Fibroblast of lung (primary cell): ENCODE measurements at places on chromosomes 5 and 9.
A peak's percentile ranks its signal among the peaks of the same experiment; 100 is the strongest.

- no peaks in the 10 kb centered on the region for H3K36me3 ChIP-seq
- H3K27me3 ChIP-seq, result no peaks in the 10 kb centered on the region
- no peak overlapping the region for H3K27ac ChIP-seq
These were observed 15.2 kb upstream of the SPIN1 start for GRCh38 chr9:88373045-88373444.

DNA sequence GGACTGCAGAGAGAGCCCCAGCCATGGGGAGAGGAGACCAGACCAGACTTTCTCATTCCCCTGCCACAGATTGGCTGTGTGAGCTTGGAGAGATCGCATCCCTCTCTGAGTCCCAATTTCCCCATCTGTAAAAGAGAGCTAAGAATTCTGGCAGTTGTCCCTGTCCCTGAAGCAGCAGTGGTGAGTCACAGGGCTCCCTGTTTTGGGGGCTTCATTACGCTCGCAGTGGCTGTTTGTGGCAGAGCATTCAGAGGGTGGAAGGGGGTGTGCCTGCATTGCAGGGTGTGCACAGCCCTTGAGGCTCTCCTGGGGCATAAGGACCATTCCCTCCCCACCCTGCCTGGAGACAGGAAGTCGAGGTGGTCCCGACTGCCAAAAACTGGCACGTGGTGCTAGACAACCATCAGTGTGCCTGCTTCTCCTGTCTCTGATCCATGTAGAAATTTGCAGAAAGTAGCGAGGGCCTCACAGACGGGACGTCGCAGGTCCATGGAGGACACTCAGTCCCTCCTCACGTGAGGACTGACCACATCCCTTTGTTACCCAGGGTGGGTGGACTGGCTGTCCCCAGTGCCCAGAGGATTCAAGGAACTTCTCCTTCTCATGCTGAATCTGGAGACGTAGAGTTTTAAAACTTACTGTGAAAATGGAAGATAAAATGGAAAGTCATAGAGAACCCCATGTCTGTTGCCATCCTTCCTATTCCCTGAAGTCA lies 35.3 kb downstream of the HRH2 start:
- no peaks in the 10 kb centered on the region for H3K4me1 ChIP-seq
- no peak overlapping the region for H3K4me3 ChIP-seq
- no peak overlapping the region for H3K27ac ChIP-seq
- no peaks in the 10 kb centered on the region for H3K36me3 ChIP-seq
- no peak for DNase-seq

DNA sequence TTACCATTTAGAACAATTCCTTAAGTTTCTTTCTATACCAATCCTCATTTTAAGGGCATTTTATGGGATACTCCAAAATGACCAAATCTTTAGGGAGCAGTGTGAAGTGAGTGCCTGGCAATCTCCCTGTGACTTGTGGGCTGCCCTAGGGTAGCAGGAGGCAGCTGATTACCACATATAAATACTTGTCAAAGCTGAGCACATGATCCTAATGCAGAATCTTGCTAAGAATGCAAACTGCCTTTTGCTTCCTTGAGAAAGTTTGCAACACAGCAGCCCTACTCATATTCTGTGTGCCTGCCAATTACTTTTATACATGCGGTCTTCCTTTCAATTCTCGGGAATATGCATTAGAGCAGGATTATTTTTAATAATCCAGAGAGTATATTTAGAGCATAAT lies 18.2 kb upstream of the NREP start:
- no peaks in the 10 kb centered on the region for H3K4me1 ChIP-seq
- peak; percentile 78 for DNase-seq
- no peak overlapping the region for H3K27ac ChIP-seq
- no peak overlapping the region for H3K4me3 ChIP-seq
- H3K27me3 ChIP-seq, result no peaks in the 10 kb centered on the region
- H3K36me3 ChIP-seq, result no peaks in the 10 kb centered on the region

DNA sequence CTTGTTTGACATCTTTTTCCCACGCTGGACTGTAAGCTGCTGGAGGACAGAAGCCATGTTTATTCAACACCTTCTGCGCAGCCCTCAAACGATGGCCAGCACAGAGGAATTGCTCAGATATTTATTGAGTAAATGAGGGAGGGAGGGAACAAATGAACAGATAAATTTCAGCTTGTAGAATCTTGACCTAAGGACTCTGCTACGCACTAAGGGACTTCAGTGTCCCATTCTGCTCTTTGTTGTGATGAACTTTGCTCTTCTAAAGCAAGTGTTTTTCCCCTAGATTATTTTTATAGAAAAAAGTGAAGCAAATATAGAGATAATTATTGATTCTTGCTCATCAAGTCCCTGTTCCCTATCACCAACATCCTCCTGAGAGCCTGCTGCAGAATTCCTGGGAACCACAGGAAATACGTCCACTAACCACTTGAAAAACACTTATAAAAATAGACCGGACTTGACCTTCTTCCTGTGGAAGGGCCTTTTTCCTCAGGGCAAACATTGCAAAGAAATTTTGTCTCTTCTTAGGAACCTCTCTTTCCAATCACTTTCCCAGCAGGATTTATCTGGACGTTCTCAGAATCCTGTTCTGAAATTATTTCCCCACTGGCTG lies 54.9 kb downstream of the FGF1 start:
- H3K36me3 ChIP-seq, result no peaks in the 10 kb centered on the region
- H3K4me1 ChIP-seq, result no peaks in the 10 kb centered on the region
- H3K27me3 ChIP-seq, result no peaks in the 10 kb centered on the region
- no peak overlapping the region for H3K27ac ChIP-seq

DNA sequence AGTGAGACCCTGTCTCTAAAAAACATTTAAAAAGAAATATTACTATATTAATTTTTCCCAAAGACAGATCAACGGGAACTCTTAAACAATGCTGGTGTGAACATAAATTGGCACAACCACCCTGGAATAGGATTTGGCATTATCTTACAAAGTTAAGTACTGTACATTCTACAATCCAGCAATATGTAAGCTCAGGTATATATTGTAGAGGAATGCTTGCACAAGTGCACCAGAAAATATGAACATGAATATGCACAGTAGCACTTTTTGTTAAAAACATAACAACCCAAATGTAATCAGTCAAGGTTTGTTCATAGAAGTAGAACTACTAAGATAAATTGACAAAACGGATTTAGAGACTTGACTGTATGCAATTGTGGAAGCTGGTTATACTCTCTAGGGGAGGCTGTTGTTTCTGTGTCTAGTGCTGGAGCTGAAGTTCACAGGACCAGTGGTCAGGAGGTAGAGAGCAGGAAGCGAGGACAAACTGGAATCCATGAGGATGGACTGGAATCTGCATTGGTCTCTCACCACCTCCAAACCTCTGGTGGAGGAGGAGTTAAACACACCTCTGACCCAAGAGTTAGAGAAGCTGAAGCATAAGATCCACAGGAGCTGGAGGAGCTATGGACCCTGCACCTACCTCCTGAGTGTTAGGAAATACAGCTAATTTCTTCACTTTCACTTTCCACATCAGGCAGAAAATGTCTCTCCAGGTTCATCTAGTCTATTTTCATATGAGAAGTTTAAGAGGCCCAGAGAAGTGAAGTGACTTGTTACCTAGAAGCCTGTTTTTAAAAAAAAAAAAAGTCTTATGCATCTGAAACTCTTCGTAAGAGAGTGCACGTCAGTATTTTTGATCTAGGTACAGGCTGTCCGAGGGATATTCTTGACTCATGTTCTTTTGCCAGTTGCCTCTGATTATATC lies 20.3 kb upstream of the RIC1 start:
- no peaks in the 10 kb centered on the region for H3K36me3 ChIP-seq
- no peaks in the 10 kb centered on the region for H3K27me3 ChIP-seq
- no peak overlapping the region for H3K27ac ChIP-seq
- peak; percentile 11 for DNase-seq
- no peaks in the 10 kb centered on the region for H3K4me1 ChIP-seq

- H3K4me3 ChIP-seq, result no peak overlapping the region
- no peak overlapping the region for H3K27ac ChIP-seq
- no peaks in the 10 kb centered on the region for H3K27me3 ChIP-seq
- no peaks in the 10 kb centered on the region for H3K4me1 ChIP-seq
- H3K36me3 ChIP-seq, result no peaks in the 10 kb centered on the region
- no peak for DNase-seq
These were observed 1115.5 kb downstream of the DTWD2 start for GRCh38 chr5:117872798-117873368.

DNA sequence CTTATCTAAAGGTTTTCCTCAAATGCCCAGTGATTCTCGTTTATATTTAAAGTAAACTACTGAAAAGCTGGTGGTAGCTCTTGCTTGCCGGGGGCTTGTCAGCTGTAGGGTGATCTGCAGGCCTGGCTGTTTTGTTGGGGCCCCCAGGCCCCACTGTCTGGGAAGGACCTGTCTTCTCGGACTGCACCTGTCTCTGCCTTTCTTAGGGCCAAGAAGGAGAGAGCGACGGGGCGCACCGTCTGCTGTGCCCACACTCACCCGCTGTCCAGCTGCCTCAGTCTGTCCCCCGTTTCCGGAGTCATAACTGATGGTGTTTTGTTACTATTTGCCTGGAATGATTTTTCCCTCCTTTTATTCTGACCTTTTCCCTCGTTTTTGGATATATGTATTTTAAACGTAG lies 94.1 kb upstream of the CACNA1B start:
- H3K4me3 ChIP-seq, result no peak overlapping the region
- H3K27ac ChIP-seq, result no peak overlapping the region
- peaks cover 25% of the 10 kb centered on the region for H3K36me3 ChIP-seq
- no peak for DNase-seq
- H3K4me1 ChIP-seq, result no peaks in the 10 kb centered on the region

GRCh38 chr9:90770182-90770738 lies 31.4 kb upstream of the SYK start:
- no peaks in the 10 kb centered on the region for H3K27me3 ChIP-seq
- H3K4me3 ChIP-seq, result no peak overlapping the region
- DNase-seq, result no peak
- H3K27ac ChIP-seq, result no peak overlapping the region
- H3K4me1 ChIP-seq, result no peaks in the 10 kb centered on the region

GRCh38 chr5:179313849-179314521 lies 31.3 kb downstream of the ADAMTS2 start:
- H3K4me3 ChIP-seq, result no peak overlapping the region
- peaks cover 3% of the 10 kb centered on the region for H3K36me3 ChIP-seq
- peak overlapping the region; percentile 91 for H3K27ac ChIP-seq
- H3K4me1 ChIP-seq, result peaks cover 12% of the 10 kb centered on the region
- DNase-seq, result peak; percentile 94

DNA sequence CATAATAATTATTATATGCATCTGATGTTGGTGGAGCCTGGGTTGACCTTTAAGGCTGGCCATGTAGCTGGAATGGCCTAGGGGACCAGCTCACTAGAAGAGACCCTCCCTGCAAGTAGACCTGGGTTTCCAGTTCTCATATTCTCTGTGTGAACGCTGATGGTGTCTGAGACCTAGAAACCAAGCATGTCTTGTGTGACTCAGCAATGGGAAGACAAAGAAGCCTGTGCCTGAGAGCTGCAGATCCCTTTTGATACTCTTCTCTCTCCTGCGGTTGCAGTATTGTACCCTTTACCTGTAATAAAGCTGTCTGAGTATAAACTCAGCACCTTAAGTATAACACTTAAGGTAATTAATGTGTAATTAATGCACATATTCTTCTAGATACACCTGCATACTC lies 22.2 kb downstream of the C9orf152 start:
- DNase-seq, result no peak
- no peaks in the 10 kb centered on the region for H3K27me3 ChIP-seq
- no peak overlapping the region for H3K4me3 ChIP-seq
- H3K27ac ChIP-seq, result no peak overlapping the region
- H3K4me1 ChIP-seq, result peaks cover 7% of the 10 kb centered on the region

GRCh38 chr5:179534431-179534830 lies 15.9 kb upstream of the RUFY1 start:
- DNase-seq, result no peak
- H3K4me3 ChIP-seq, result no peak overlapping the region
- H3K4me1 ChIP-seq, result no peaks in the 10 kb centered on the region
- H3K36me3 ChIP-seq, result no peaks in the 10 kb centered on the region

- H3K4me1 ChIP-seq, result no peaks in the 10 kb centered on the region
- no peaks in the 10 kb centered on the region for H3K36me3 ChIP-seq
- H3K4me3 ChIP-seq, result no peak overlapping the region
- H3K27me3 ChIP-seq, result no peaks in the 10 kb centered on the region
These were observed 287.2 kb upstream of the ZNF608 start for GRCh38 chr5:125033602-125034001.

- no peaks in the 10 kb centered on the region for H3K4me1 ChIP-seq
- H3K27ac ChIP-seq, result no peak overlapping the region
- DNase-seq, result no peak
- H3K36me3 ChIP-seq, result no peaks in the 10 kb centered on the region
- H3K27me3 ChIP-seq, result no peaks in the 10 kb centered on the region
- H3K4me3 ChIP-seq, result no peak overlapping the region
These were observed 109.5 kb downstream of the GADD45G start for GRCh38 chr9:89714321-89714720.
